ENCODE measurements at places on chromosomes 1 and 21.

DNA sequence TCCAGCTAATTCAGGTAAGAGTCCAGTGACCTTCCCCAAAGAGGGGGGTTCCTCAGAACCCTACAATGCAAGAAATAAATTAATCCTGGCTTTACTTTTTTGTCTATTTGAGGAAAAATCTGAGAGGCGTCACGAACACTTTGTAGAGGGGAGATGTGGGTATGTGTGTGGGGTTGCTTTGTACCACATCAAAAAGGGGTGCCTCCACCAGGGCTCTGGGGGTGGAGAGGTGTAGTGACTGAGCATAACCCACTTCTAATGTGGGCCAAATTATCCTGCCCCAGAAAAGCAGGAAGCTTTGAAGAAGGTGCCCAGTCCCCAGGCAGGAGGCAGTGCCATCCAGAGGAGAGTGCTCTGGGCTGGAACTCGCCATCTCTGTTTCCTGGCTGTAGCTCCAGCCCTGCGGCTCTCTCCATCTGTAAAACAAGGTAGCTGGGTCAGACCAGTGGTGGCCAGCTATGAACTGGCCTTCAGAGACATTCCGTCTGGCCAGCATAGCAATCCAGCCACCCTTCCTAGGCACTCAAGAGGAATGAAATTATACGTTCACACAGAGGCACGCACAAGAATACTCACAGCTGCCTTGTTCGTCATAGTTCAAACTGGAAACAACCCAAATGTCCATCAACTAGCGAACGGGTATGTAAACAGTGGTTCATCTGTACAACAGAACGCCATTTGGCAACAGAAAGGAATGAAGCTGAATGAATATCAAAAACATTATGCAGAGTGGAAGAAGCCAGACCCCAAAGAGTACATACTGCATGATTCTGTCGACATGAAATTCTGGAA lies 45.4 kb upstream of the TNFRSF1B start:
- DNase-seq = no peak

- no peak for DNase-seq
Observed at GRCh38 chr1:160209321-160210046, 4.3 kb downstream of the PEA15 start.

- DNase-seq = no peak
Observed at GRCh38 chr21:16709866-16710550, 802.8 kb upstream of the CXADR start.

GRCh38 chr1:21909286-21909759 lies 27.8 kb downstream of the HSPG2 start:
- DNase-seq = no peak

GRCh38 chr1:89198491-89199072 lies at the start of gene GBP4:
GBP4 (minus strand) TSS chr1:89198942; CDS start chr1:89198834, 108 bp downstream.
- DNase-seq = no peak

- DNase-seq = no peak
Observed at GRCh38 chr1:156045076-156045475, 8.5 kb downstream of the UBQLN4 start.

DNA sequence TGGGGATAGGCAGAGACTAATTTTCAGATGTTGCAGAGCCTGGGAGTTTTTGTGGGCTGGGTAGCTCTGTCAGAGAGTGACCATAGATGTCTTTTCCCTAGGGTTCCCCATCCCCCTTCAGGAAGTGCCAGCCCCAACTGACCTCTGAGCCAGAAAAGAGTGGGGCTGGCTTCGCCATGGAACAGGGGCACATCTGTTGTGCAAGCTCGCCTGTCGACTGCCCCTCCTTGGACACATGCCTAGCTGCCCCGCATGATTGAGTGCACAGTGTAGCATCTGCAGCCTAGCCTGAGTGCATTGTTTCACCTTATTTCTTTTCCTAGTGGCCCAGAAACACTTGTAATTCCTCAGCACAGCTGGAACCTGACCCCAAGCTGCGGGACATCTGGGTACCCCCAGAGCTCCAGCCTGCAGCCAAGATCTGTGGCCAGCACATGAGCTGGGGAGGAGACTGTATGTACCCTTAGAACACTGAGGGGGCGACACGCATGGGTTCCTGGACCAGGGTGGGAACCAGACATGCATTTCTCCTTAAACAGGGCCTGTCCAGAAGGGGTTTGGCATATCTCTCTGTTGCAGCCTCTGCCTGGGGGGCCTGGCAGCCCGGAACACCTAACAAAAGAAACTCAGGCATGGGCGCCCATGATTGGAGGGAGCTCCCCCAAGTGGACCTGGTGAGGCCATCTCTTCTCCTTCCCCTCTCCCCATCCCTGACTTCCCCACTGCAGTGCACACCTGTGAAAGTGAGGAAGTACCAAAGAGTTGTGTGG lies 55.2 kb downstream of the SYT14 start:
- no peak for DNase-seq

DNA sequence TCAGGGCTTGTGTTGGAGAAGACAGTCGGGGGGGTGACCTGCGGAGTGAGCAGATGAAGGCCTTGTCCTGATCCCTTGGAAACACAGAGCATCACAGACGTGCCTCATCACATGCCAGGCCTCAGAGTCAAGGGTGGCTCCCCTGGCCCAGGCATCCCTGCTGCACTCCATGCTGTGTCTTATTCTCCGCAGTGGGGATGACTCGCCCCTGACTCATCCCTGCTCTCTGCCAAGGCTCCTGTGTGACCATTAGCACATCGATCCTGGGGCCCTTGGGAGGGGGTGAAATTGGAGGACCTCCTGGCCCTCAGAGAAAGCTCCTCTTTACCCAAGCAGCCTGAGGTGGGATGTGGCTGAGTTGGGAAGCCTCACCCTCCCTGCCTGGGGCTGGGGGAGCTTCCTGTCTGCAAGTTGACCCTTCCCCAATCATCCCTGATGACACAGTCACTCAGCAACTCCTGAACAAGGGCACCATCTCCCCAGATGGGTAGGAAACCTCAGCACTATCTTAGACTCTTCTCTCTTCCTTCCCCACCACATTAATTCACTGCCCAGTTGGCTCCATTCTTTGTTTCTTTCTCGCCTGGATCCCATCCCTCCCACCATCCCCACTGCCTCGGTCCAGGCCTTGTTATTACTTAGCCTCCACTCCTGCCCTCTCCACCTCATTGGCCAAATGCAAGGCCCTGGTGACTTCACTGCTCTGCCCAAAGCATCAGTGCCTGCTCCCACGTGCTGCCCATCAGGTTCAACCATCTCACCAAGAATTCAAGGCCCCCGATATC lies 74.6 kb downstream of the CAMK2N1 start:
- DNase-seq = no peak

GRCh38 chr1:86537928-86538695 lies 8.8 kb upstream of the CLCA4 start:
- DNase-seq = no peak

DNA sequence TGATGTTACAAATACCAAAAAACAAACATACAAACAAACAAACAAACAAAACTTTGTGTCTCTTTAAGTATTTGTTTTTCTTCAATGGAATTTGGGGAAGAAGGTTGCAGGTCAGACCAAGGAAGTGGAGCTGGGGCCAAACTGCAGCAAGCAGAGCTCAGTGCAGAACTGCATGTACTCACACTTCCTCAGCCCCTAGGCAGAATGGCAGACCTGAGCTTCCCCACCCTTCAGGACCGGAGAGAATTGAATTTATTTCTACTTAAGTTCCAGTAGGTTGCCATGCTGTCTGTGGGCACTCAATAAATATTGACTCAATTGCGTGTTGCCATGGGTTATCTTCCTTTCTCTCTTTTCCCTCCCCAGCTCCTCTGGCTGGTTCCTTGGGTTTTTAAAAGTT lies 173.6 kb downstream of the PTGER3 start:
- no peak for DNase-seq

- DNase-seq = peak; percentile 57
Observed at GRCh38 chr1:23619299-23620188, 60.2 kb upstream of the ID3 start.

DNA sequence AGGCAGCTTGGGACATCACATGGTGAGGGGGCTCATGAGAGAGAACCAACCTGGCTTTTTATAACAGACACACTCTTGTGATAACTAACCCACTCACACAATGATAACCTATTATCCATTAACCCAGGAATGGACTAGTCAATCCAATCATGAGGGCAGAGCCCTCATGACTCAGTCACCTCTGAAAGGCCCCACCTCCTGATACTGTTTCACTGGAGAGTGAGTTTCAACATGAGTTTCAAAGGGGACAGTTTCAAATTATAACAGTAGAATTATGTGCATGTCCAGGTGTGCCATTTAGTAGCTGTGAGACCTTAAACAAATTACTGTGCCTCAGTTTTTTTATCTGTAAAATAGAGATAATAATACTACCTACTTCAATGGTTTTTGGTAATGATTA lies 47.6 kb upstream of the PPP2R5A start:
- DNase-seq = no peak

DNA sequence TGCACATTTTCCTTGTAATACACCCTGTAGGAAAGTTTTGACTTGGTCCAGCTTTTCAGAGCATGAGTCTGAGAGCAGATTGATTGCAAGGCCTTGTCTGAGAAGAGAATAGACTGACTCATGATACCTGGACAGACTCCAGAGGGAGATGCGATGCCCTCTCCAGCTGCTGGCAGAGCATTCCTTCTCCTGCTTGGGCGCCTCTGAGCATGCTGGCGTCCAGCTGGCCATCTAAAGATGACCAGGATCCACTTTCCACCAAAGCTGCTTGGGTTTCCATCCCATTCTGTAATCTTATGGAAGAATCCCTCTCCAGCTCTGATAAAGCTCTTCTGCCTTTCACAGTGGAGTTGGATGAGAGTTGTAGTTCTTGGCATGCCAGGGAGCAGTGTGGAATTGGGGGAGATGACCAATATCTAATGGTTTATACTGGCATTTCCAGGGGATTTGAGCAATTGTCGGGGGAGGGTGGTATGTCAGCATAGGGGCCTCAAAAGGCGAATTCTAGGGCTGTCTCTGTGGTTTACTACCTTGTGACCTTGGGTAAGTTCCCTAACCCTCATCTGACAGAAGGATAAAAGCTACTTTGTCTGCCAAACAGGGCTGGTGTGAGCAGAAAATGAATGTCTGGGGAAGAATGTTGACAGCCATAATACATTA lies 19.5 kb downstream of the SZRD1 start:
- DNase-seq = no peak

GRCh38 chr1:40636777-40637176 lies 28.7 kb downstream of the RIMS3 start:
- DNase-seq = no peak

- no peak for DNase-seq
Observed at GRCh38 chr21:18832950-18833349, 429.4 kb upstream of the TMPRSS15 start.

DNA sequence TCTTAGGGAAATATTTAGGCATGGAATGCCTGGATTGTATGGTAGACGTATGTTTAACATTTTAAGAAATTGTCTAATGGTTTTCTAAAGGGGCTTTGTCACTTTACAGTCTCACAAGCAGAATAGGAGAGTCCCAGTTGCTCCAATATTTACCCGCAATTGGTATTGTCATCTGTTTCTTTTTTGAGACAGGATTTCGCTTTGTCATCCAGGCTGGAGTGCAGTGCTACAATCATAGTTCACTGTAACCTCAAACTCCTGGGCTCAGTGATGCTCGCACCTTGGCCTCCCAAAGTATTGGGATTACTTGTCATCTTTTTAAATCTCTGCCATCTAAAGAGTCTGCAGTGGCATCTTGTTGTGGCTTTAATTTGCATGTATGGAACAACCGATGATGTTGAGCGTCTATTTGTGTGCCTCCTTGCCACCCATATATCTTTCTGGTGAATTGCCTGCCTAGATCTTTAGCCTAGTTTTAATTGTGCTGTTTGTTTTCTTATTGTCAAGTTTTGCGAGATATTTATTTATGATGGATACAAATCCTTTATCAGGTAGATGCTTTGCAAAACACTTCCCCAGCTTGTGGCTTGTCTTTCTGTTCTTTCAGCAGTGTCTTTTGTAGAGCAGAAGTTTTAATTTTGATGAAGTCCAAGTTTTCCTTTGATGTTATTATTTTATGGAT lies 32.0 kb upstream of the EDARADD start:
- DNase-seq = no peak

GRCh38 chr1:201085902-201086735 lies 26.1 kb downstream of the CACNA1S start:
- peak; percentile 4 for DNase-seq

DNA sequence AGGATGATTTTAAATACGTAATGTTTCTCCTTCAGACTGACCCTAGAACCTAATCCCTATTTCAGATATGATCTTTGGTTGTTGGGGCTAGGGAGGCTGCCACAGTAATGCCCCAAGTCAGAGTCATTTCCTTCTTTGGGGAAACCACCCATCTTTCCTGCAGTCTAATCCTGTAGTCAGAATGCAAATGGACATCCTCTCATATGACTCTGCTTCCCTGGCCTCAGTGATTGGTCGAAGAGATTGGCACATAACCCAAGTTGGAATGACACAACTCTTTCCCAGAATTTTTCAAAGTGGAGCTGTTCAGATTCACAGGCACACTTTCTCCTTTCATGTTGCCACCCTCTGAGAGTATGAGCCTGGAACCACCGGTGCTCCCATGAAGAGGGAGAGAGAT lies 58.8 kb upstream of the ZNF644 start:
- no peak for DNase-seq

DNA sequence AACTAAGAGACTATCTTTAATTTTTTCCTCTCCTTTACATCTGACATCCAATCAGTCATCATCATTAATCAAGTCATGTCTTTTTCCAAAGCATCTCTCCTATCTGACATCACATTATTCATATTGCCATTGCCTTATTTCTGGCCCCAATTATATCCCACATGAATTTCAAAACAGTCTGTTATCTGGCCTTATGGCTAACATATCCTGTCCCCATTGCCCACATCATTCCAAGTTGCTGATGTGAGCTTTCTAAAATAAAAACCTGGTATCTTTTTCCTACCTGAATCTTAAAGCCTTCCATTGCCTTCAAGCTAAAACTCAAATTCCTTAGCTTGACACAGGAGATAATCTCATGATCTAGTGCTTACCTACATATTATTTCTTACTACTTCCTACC lies 283.9 kb downstream of the LRRC40 start:
- DNase-seq = no peak

DNA sequence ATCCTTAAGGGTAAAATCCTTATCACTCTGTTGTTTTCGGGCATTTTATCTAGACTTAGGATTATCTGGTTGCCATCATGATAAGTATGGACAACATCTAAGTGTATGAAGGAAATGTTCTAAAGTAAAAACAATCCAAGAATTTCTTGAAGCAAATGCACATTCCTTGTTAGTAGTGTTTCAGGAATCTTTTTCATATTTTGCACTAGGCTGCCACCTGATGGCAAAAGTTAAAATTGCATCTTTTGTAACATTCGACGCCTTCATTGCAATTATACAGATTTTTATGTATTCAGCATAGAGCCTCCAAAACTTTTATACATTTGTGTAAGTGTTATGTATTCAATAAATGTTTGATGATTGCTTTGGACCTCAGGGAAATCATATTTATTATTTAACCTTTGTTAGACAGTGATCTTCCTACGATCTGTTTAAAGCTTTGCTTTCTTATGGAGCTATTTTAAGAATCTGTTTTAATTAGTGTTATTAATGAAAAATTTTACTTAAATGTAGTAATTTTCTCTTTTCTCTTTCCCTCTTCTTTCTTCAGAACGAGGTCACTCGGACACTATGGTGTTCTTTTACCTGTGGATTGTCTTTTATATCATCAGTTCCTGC lies 49.4 kb upstream of the KIAA1614 start:
- DNase-seq = no peak
